ENCODE measurements at places on chromosomes 16 and 17.

- DNase-seq, result peak; percentile 66
These were observed 31.5 kb downstream of the ANKFY1 start for GRCh38 chr17:4232168-4232813.

GRCh38 chr16:50533317-50533716, 14.9 kb upstream of the NKD1 start:
- no peak for DNase-seq

DNA sequence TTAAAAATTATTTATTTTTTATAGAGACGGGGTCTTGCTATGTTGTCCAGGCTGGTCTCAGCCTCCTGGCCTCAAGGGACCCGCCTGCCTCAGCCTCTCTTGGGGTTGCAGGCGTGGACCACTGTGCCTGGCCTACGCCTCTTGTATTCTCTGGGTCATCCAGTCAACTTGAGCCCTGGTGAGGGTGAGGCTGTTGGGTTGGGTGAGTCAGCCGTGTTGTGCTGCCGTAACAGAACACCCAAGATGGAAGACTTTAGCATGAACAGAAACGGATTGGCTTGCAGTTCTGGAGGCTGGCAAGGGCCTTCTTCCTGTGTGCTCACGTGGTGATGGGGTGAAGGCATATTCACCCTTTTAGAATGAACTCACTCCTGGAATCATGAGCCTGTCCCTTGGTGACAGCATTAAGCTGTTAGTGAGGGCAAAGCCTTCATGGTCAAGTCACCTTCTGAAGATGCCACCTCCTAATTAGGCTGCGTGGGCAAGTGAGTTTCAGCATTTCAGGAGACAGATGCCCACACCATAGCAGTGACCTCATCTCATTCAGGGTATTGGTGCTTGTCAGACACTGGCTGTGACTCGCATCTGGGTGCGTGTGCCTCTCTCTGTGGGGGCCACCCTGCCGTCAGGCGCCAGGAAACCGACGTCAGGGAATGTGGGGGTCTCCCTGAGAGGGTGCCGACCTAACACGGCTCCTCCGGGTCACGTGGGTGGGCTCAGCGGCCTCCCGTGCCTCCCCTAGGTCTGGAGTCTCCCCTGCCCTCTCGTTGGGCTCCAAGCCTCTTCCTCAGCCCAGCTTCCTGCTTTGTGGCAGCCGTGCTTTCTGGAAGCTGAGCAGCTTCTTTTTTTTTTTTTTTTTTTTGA, 49.8 kb downstream of the WDR45B start:
- DNase-seq, result peak; percentile 43

DNA sequence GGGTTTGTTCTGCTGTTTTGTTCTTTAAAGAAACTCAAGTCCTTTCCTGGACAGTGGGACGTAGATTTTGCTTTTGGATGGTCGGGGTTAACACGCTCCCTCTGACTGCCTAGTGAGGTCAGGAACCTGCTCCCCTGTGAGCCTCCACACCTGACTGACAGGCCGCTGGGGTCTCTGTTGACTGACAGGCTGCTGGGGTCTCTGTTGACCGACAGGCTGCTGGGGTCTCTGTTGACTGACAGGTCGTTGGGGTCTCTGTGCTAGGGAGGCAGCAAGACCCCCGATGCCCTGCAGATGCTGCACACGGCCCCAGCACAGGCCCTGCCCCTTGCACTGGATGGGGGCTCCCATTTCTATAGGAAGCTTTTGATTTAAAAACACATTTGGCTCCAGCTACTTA, 33.5 kb downstream of the LMF1 start:
- no peak for DNase-seq

GRCh38 chr17:10243883-10244844, 45.8 kb upstream of the GAS7 start:
- DNase-seq, result peak; percentile 72

DNA sequence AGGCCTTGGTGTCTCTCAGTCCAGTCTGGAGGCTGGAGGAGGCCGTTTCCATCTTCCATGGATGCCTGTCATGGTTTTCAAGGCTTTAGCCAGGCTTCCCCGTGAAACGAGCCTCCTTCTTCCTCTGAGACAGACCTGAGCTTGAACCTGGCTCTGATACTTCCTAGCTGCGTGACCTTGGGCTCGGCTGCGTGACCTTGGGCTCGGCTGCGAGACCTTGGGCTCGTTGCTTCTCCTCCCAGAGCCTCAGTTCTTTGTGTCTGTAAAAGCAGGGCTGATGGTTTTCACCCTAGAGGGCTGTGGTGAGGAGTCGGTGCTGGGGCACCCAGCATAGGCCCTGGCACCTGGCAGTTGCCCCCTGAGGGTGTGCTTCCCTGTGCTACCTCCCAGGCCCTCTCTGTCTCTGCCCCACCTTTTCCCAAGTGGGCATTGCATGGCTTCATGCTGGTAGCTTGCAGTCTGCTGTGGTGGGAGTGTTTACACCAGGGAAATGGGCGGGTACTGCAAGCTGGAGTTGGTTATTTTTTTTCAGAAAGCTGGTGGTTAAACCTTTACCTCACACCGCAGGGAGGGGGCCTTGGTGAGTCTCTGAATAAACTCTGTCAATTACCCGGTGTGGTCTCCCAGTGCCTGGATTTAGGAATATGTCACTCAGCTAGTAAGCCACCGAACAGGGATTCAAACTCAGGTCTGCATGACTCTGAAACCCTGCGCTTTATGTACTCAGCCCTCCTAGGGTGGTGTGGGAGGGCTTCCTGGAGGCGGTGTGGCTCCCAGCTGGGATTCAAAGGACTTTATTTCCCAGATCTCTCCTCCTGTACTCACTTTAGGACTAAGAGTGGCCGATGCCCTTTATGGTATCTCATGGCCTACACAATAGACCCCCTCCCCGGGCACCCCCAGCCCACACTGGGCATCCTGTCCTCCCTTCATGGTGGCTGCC, 129.0 kb upstream of the CIBAR2 start:
- no peak for DNase-seq

- DNase-seq, result no peak
These were observed 2.4 kb downstream of the PRPSAP2 start for GRCh38 chr17:18860161-18860972.

DNA sequence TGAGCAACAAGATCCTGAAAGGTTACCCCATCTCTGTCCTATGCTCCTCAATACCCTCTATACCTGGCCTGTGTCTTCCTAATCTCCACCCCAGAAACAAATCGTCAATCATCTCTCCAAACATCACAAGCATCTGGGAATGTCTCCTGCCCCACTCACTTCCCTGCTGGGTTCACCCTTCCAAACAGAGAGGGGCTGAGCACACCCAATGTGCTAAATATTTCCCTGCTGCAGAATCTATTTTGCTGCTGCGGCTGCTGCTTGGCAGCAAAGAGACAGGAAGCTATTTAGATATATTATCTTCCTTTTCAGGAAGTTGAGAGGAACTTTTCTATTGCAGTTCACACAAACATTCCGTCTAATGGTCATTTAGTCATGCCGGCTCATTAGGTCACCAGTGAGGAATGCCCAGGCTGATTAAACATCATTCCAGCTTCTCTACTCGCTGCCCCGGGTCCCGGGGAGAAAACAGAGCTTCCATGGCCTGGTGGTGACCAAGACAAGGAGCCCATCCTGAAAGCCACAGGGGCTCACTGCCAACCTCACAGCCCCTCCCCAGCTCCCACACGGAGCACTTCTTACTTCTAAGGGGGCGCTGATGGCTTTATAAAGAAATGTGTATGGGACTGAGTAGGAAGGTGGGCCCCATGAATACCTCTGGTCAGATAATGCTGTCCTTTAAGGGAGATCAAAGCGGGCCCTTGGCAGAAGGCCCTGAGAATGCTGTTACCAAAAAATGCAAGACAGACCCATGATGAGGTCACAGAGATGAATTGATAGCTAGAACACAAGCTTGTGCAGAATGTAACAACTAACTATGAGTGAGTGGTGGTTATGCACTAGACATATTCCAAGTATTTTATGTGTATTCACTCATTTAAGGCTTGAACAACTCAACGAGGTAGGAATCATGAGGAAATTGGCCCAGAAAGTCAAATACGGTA, 218.3 kb downstream of the SOX9 start:
- peak; percentile 91 for DNase-seq

- DNase-seq, result no peak
These were observed 16.4 kb upstream of the HERPUD1 start for GRCh38 chr16:56915336-56916119.

DNA sequence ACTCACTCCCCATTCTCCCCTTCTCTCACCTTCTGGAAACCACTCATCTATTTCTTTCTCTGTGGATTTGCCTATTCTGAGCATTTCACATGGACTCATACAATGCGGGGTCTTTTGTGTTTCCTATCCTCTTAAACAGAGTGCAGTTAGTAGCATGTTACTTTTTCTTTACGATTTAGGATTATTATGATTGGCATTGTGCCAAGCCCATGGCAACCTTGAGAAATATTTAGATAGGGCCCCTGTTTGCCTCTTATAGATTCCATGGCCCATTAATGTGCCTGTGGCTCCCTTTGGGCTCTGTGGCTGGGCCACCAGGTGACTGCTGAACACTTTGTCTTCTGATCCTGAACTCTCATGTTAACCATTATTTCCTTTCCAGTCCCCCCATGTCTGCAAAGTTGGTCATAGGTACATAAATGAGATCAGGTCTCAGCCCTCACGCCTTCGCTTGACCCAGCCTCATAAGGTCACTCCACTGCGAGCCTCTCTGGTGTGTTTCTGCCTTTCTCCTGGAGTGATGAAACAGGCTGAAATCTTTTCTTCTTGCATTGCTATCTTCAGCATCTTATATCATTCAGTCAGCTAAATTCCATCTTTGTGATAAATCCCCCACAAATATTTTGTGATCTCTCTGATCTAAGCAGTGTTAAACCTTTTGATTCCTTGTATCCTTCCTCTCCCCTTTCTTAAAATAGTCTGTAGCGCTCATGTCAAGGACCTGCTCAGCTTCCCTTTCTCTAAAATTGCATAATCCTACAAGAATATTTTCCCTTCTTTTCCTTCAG, 44.0 kb downstream of the MYH3 start:
- DNase-seq, result peak; percentile 93

- DNase-seq, result no peak
These were observed 64.9 kb downstream of the PLD6 start for GRCh38 chr17:17141279-17141678.

- DNase-seq, result no peak
These were observed 176.9 kb upstream of the GSE1 start for GRCh38 chr16:85436207-85436606.

GRCh38 chr16:65142276-65142675, 20.4 kb upstream of the CDH11 start:
- peak; percentile 32 for DNase-seq

GRCh38 chr17:7705269-7706255, 560 bp downstream of the EFNB3 start:
- no peak for DNase-seq

- DNase-seq, result no peak
These were observed 55.4 kb downstream of the CYB5B start for GRCh38 chr16:69479775-69480174.

DNA sequence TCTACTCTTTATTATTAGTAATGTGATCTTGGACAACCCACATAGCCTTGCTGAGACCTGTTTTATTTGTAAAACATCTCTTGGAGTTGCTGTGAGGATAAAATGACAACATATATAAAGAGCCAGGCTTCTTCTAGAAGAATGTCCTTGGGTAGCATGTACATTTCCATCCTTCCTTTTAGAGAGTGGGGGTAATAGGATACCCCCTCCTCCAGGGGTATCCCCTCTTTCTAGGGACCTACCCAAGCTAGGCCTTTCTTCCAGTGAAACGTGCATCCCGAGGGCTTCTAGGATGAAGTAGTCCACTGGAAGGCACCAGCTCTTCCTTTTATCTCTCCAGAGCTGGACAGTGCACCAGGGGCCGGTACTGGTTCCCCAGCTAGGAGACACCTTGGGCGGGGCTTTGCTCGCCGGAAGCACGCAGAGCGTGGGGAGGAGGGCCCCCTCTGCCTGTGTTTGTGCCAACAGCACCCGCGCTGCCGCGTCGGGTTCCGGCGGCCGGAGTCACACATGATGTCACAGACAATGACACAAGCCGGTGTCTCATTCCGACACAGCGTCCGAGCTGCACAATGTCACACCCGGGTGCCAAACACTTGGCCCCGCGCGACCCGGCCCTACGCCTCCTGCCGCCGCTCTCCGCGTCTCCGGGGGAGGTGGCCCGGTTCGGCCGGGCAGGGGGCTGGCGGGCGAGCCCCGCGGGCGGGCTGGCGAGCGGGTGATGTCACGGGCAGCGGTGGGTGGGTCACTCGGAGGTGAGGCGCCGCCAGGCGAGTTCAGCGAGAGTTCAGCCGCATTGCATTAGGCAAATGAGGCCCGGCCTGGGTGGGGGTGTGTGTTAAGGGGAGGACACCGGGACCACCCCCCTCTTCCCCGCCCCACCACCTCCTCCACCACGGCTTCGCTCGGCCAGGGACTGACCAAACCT, 23.4 kb downstream of the GJD3 start:
- DNase-seq, result peak; percentile 70

GRCh38 chr17:39671651-39672521, 3.6 kb downstream of the PNMT start:
- no peak for DNase-seq

- DNase-seq, result peak; percentile 36
These were observed 527 bp upstream of the MGAT5B start for GRCh38 chr17:76867578-76868175.

- peak; percentile 66 for DNase-seq
These were observed 2.1 kb upstream of the ADCY7 start for GRCh38 chr16:50263940-50264929.

DNA sequence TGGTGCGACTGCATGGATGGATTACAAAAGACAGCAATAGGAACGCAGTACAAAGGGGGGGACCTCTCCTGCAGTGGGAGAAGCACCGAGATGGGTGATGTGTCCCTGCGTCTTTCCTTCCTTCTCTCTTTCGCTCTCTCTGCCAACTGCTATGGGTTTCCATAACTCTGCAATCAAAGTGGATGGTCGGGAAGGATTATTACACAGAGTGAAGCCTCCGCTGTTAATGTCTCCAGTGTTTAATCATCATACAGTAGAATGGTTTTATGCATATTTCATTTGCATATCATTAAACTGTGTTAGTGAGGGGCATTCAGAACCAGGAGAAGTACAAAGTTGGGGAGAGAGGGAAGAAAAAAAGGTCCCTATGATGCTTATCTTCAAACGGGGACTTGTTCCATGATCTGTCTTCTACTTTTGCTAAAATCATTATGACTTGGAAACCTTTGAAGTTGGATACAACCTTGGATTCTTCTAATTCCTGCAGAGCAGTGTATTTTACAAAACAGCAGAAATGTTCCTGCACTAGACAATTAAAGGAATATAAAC, 255.9 kb upstream of the PMFBP1 start:
- DNase-seq, result no peak

GRCh38 chr17:66228887-66229782, at the start of gene APOH:
TSS of gene APOH (minus strand) at chr17:66229415. CDS start at chr17:66229379, 36 bp downstream.
- no peak for DNase-seq
